Mesothelial cell of epicardium (in vitro differentiated cells): ENCODE measurements at places on chromosomes 6 and 20.

DNA sequence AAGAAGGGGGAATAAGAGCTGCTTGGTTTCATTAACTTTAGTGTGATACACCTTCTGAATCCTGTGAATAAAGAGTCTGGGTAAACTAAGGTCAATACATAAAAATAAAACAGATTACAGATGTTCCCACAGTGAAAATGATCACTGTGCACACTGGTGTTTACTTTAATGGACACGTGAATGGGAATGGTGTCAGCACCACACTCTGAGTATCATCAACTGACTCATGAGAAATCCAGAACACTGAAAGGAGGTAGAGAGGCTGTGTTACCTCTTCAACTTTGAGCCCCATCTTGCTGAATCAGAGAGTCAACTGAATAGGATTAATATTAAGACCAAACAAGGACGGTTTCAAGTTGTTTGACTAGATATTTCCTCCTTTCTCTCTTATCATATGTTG lies 75.0 kb downstream of the ELOVL4 start:
- DNase-seq = no peak

DNA sequence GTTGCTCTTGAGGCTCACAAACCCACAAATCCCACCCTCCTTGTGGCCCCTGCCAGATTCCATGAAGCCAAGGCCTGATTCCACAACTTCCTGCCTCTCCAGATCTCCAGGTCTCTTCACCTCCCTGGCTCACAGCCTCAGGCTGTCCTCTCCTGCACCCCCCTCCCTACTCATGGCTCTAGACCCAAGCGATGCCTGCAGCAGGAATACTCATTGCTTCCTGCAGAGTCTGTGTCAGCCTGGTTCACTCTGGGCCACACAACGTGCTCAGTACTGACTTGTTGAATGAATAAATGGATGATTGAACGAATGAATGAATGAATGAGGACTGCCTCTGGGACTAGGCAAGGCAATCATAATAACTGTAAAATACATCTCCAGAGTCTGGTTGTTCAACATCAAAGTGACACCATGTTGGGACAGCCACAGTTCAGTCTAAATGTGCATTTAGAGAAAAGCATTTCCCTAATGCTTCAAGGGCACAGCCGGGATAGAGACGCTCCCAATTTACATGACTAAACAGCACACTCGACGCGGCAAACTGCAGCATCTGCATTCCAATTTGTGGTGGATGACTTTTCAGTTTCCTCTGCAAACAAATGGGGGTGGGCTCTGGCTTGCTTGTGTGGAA lies 139.9 kb downstream of the GRM4 start:
- no peak for DNase-seq

DNA sequence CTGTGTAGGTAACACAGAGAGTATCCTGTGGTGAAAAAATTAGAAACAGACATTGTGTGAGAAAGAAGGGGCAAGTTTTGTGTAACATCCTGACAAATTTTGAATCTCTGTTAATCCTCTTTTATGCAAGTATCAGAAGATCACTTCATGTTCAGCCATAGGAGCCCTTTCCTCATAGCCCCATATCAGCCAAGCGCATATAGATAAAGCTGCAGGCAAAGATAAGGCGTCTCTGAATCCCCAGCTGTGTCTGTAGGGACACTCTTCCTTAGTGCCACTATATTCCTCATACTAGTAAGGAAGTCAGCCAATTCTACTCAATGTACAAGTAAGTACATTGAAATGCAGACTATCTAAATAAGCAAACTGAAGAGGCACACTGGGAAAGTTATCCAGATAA lies 22.3 kb downstream of the HTR1E start:
- DNase-seq = no peak

- peak; percentile 40 for DNase-seq
Measured at GRCh38 chr6:53728570-53729194, 63.1 kb upstream of the KLHL31 start.

- DNase-seq = no peak
Measured at GRCh38 chr6:157912326-157912725, 69.3 kb upstream of the SYNJ2 start.

DNA sequence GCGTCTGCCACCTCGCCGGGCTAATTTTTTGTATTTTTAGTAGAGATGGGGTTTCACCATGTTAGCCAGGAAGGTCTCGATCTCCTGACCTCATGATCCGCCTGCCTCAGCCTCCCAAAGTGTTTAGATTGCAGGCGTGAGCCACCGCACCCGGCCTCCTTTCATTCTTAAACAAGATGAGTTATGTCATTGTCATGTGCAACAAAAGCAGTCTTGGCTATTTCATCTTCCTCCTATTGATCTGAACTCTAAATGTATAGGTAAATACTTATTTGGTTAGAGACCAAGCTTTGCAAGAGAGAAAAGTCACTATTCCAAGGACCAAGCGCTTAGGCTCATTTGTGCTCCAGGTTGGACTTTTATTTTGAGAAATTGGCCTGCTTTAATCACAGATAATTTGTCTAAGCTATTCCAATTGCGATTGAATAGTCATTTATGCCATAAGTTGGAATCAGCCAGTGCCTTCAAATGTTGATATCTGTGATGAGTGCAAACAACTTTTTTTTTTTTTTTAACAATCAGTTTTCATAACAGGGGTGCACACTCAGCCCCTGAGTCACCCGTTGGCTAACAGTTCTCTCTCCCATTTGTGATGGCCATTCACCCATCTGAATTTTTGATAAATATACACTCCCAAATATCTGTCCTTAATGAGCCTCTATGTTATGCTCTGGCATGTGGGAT lies 167.3 kb downstream of the BCAS1 start:
- no peak for DNase-seq

GRCh38 chr20:24275946-24276705 lies 193.3 kb upstream of the SYNDIG1 start:
- no peak for DNase-seq

DNA sequence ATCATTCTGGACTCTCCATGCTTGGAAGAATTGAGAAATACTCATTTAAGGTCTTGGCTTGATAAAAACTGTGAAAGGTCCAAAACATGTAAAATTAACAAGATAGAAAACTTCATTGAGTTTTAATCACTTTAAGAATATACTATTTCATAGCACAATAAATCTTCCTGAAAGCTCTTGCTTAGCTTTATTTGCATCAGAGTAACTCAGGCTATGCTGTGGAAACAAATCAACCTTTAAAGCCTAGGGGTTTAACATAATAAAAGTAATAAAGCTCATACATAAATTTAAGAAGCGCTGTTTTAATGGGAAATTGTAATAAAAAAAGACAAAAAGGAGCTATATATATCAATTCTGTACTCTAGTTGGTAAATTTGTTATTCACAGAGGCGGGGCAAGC lies 77.2 kb upstream of the PTCHD4 start:
- DNase-seq = no peak

- no peak for DNase-seq
Measured at GRCh38 chr6:83467620-83468036, 36.8 kb upstream of the ME1 start.

GRCh38 chr20:19830211-19830785 lies 72.2 kb downstream of the RIN2 start:
- DNase-seq = no peak

- DNase-seq = no peak
Measured at GRCh38 chr6:160428818-160429619, 80.8 kb downstream of the SLC22A3 start.

DNA sequence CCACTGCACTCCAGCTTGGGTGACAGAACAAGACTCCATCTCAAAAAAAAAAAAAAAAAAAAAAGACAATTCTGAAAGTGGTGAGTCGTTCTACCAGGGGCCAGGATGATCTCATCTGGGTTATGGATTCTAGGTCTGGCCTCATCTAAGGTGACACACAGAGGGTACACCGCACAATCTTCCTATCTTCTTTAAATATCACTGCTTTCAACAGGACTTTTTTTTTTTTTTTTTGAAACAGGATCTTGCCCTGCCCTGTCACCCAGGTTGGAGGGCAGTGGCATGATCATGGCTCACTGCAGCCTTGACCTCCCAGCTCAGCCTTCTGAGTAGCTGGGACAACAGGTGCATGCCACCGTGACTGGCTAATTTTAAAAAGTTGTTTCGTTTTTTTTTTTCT lies 67.7 kb downstream of the SLC16A10 start:
- no peak for DNase-seq

- DNase-seq = no peak
Measured at GRCh38 chr6:14759976-14760672, 485.7 kb upstream of the JARID2 start.

GRCh38 chr6:42781546-42781795 lies 381 bp upstream of the BICRAL start:
- DNase-seq = no peak

DNA sequence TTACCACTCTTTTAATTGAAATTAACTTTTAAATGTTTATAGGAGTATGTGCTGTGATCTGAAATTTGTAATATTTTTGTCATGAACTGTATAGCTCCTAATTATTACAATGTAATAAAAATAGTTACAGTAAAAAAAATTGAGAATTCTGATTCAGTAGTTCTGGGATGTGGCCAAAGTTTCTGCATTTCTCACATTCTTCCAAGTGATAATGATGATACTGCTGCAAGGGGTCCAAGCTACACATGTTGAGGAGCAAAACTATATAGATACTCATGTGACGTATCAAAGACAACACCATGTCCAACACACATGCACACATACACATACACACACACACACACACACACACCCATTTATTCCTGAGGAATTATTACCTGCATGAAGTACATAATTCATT lies 71.0 kb upstream of the FAM83B start:
- DNase-seq = no peak

- no peak for DNase-seq
Measured at GRCh38 chr6:13439644-13440043, 47.8 kb downstream of the GFOD1 start.

- DNase-seq = no peak
Measured at GRCh38 chr20:58399926-58400325, 10.9 kb downstream of the VAPB start.

DNA sequence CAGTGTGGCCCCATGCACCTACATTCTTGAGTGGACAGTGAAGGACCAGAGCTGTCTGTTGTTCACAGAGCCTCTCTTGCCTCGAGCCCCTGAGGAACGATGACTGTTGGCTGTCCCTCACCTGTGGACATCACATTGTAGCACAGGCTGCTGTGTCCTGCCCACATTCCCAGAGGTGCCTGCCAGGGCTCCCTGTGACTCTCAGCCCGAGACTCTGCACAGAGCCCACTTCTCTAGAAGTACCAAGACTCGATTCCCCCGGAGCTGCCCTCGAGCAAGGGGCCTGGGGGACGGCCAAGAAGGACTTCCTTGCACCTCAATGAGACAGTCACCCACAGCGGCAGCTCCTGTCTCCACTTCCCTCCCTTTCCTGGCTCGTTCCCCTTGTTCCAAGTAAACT lies 28.6 kb upstream of the DLGAP4 start:
- DNase-seq = peak; percentile 36

DNA sequence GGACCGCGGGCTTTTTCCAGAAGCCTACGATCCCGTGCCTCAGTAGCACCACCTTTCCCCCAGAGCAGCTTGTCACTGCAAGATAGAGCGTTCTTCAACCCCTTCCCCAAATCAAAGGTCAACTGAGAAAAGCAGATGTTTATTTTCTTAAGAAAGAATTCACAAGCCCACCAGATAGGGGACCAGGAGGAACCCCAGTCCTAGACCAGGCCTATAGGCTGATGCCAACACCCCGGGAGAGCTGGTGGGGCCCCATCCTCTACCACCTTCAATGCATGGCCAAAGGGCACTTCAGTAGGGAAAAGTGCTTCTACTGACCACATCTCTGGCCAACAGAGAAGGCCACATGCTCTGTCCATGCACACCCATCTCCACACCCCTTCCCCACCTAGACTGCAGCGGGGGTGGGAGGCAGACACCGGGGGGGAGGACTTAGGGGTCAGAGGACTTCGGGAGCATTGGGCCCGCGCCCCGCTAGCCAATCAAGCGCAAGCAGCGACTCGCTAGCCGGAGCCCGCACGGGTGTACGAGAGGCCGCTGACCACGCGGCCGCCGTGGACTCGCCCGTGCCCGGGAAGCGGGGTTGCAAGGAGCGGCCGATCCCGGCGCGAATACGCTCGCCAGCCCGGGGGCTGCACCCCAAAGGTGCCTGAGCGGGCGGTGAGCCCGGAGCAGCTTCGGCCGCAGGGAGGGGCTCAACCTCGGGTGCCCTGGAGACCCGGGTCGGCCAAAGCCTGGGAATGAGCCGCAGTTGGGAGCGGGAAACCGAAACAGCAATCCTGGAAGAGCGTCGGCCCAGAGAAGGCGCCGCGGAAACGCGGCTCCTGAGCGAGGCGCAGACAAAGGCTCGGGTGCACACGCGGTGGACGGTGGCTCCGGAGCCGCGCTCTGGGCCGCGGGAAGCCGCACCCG lies 2.8 kb downstream of the PDE10A start:
- DNase-seq = no peak

GRCh38 chr6:114121913-114122662 lies 151.1 kb upstream of the HDAC2 start:
- DNase-seq = no peak

- no peak for DNase-seq
Measured at GRCh38 chr6:169028343-169028742, 225.3 kb downstream of the THBS2 start.

- no peak for DNase-seq
Measured at GRCh38 chr20:6686171-6686570, 81.3 kb upstream of the BMP2 start.

DNA sequence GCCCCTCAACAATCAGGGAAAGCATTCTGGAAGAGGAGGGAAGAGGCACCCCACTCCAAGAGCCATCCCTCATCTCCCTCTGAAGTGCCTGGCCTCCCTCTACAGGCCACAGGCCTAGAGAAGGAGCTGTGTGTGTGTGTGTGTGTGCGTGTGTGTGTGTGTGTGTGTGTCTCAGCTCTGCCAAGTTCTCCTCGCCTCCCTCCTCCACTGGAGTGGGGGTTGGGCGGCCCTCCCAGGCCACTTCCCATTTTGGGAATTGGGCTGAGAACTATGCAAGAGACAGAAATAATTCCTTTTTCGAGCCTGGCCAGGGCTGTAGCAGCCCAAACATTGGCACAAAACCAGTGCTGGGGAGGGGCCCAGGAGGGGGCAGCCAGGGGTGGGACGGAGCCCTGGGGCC lies 35.7 kb downstream of the KCNB1 start:
- peak; percentile 33 for DNase-seq

DNA sequence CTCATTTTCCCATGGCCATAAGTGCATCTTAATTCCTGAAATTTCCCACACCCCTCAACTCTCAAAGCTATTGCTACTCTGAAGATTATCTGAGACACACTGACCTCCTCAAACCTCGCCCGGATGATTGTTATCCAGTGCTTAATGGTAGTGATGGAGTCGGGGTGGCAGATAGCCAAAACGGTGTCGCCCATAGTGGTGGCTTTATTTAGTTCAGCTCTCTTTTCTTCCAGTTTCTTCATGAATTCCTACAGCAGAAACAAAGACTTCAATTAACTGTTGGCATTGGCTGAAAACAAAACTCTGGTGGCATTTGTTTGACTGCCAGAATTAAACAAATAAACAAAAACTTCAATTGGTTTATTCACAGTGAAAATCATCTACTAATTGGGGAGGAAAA lies 165.4 kb downstream of the DST start:
- DNase-seq = no peak
